ENCODE measurements at places on chromosomes 4 and X. TPM values are rescaled to one million over a fixed set of nuclear protein-coding genes. Genes with fewer than 3 reads are reported as not detected.

DNA sequence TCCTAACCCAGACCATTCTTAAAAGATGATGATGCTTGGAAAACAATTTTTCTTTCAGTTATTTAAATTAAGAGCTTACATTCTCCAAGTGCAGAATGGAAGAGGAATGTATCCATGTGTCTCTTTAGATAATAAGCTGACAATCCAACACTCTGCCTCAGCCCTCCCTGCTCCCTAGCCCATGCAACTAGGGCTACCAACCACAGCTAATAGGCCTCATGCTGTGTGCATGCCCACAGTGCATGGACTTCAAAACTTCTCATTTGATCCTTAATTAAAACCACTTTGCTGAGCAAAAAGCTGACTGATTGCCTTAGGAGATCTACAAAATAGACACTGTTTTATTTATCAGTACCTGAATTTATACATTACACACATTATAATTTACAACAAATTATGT lies 473.9 kb downstream of the GALNTL6 start:
- peak; percentile 10 for DNase-seq

DNA sequence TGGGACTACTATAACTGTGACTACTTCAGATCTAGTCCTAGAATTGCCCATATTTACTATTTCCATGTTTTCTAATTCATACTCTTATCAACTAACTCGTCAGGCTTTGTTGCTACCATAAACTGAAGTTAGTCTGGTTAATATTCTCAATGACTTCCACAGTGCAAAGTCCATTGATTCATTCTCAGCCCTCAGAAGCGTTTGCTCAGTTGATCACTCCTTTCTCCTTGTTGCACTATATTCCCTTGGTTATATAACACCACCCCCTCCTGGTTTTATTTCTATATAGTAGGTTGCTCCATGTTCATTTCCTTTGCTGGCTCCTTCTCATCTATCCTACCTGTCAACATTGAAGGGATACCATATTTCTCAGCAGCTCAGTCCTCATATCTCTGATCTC lies 27.2 kb upstream of the SLC6A14 start:
- DNase-seq: no peak

DNA sequence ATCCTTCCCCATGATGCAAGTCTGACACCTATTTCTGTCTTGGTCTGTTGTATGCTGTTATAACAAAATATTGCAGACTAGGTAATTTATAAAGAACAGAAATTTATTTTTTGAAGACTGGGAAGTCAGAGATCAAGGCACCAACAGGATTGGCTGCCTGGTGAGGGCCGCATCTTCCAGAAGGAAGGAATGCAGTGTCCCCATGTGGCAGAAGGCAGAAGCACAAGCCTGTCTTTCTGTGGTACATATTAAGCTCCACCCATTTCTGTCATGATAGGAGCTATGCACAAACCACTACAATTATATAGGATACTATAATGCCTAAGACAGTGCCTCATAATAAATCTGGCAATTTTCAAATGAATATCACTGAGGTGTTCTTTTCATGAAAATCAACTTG lies 502.3 kb upstream of the DIAPH2 start:
- no peak for DNase-seq

DNA sequence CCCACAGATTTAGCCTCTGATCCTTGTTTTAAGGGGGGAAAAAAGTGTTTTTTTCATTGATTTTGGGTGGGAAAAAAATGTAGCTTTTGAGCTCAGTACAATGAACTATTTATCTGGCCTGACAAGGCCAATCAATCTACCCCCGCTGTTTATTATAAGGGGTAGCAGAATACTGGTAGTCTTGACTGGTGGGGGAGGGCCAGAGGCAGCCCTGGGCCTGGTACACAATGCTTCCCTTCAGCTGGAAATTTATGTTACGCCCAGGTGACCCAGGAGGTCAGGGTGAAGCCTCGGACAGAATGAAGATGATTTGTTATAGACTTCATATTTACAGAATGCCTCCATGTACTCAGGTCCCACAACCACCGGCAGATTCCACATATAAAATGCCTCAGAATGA lies 143.2 kb downstream of the SH3KBP1 start:
- DNase-seq: no peak

The SPINK2 gene
- polyA plus RNA-seq: not detected

Data from brain (organoid and tissue), 16 donors.